Common myeloid progenitor, CD34-positive (primary cell): ENCODE measurements at places on chromosomes 3 and 15.

DNA sequence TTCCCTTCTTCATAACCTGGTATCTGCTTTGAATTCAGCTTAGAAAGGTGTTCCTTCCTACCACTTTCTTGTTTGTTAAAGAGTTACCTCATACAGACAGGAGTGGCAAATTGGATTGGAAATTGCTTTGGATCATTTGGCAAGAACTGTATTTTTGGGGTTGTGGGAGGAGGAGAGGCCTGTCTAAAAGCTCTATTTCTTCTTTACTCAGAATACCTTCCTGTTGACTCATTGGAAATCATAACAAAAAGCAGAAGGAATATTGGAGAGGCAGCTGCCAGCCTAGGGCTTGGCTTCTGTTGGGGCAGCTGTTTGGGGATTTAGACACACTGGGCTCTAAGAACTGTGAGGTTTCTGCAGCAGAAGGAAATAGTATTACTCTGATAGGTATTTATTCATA lies 14.2 kb downstream of the IQGAP1 start:
- no peaks in the 10 kb centered on the region for H3K36me3 ChIP-seq
- peaks cover 12% of the 10 kb centered on the region for H3K27me3 ChIP-seq
- peaks cover 32% of the 10 kb centered on the region for H3K4me1 ChIP-seq
- peak; percentile 68 for DNase-seq
- H3K27ac ChIP-seq = peak overlapping the region; percentile 39

DNA sequence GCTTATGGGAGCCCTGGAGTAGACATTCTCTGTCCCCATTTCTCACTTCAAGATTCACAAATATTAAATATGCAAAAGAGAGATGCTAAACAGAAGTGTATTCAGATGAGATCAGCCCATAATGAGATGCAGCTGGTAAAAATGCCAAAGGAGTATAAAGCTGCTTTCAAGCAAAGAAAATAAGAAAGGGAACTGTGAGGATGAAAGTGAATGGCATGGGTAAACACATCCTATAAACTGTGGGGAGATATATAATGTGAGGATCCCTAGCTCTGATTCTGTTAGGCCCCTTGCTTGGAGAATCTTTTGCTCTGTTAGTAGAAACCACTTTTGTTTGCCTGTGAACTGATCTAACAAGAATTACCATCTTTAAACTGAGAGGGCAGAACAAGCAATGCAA lies 396.6 kb downstream of the SOX2 start:
- no peaks in the 10 kb centered on the region for H3K27me3 ChIP-seq
- no peaks in the 10 kb centered on the region for H3K36me3 ChIP-seq
- H3K4me1 ChIP-seq = no peaks in the 10 kb centered on the region
- H3K27ac ChIP-seq = no peak overlapping the region
- DNase-seq = no peak

GRCh38 chr15:58764468-58764867 lies 6.6 kb upstream of the MINDY2 start:
- H3K27me3 ChIP-seq = no peaks in the 10 kb centered on the region
- H3K27ac ChIP-seq = no peak overlapping the region
- H3K4me1 ChIP-seq = no peaks in the 10 kb centered on the region
- no peak overlapping the region for H3K4me3 ChIP-seq
- no peak for DNase-seq

DNA sequence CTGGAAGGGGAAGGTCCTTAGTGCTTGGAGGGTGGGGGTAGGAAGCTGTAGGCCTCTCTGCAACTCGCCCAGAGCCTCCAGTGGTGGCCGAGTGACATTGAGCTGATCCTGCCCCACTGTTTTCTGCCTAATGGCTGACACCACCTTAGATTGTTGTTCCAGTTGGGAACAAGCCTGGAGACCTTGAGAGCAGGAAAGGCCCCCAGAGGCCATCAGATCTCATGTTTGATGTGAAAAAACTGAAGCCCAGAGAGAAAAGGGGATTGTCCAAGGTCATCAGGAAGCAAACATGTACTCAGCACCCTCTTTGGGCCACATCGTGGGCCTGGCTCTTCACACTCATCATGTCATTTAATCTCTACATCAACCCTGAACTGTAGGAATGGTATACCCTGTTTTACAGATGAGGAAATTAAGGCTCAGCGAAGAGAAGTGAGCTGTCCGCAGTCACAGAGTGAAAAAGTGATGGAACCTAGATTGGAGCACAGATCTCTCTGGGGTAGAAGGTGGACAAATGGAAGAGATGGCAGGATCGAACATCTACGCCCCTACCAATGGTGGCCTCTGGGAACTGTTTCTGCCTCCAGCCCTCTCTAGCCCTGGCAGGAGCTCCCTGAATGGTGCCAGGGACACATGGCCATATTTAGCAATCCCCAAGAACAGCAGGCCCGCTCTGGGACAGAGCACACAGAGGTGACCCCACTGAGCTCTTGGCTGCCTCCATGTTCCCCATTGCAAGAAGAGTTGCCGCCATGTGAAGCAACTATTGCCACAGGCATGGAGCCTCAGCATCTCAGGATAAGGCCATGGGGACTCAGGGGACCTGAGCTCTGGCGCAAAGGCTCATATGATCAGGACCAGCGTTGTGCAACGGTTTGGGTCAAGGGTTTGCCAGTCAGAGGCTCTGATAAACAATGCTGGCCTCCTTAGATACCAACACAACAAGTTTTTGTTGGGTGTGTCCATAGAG lies 31.6 kb upstream of the TSEN2 start:
- H3K4me3 ChIP-seq = no peak overlapping the region
- no peak overlapping the region for H3K27ac ChIP-seq
- no peaks in the 10 kb centered on the region for H3K36me3 ChIP-seq
- peaks cover 4% of the 10 kb centered on the region for H3K4me1 ChIP-seq
- no peak for DNase-seq

DNA sequence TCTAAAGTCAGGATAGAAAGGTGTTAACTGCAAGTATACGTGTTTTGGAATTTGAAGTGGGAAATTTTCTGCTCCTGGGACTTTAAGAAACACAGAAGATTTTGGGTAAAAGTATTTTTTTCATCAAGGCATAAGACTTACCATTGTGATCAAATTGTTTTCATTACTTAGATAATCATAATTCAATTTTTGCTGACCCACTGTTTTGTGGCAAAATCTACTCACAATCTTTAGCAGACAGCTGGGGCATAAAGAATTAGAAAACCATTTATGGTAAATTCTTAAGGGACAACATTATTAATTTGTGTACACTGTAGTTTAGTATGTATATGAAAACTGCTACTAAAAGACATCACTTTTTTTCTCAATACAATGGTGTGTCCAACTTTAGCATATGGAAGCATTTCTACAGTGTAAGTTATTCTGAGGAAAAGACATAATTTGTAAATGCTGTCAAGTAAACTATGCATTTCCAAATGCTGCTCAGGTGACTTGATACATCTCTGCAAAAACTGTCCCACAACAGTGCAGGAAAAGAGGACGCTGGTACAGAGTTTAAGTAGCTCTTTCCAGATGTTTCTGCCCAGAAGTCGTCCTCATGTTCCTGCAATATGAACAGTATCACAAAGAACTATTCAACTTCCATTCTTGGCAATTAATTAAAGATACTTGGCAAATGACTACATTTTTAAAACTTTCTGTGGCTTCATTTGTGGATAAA lies 52.3 kb downstream of the THSD4 start:
- no peak for DNase-seq
- H3K27ac ChIP-seq = no peak overlapping the region
- no peaks in the 10 kb centered on the region for H3K27me3 ChIP-seq

GRCh38 chr15:45225506-45226273 lies 26.3 kb upstream of the SLC28A2 start:
- no peaks in the 10 kb centered on the region for H3K36me3 ChIP-seq
- H3K27ac ChIP-seq = no peak overlapping the region
- peaks cover 4% of the 10 kb centered on the region for H3K27me3 ChIP-seq
- DNase-seq = peak; percentile 10
- no peaks in the 10 kb centered on the region for H3K4me1 ChIP-seq

DNA sequence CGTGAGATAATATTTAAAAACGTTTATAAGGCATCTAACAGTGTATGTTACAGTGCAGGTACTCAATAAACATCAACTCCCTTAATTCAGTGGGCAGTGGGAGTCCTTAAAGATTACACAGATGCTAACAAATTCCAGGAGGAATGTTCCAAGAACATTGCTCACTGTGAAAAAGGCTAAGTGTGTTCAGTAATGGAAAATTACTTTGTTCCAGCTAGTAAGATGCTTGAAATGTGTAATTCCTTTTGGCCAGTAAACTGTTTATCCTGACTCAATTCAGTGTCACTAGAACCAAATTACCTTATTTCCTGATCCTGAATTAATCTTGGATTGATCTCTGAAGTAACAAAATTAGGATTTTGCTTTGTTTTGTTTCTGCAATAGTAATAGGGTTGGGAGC lies 54.2 kb upstream of the SEMA6D start:
- no peaks in the 10 kb centered on the region for H3K27me3 ChIP-seq
- no peak overlapping the region for H3K27ac ChIP-seq
- no peak for DNase-seq
- H3K4me3 ChIP-seq = no peak overlapping the region

DNA sequence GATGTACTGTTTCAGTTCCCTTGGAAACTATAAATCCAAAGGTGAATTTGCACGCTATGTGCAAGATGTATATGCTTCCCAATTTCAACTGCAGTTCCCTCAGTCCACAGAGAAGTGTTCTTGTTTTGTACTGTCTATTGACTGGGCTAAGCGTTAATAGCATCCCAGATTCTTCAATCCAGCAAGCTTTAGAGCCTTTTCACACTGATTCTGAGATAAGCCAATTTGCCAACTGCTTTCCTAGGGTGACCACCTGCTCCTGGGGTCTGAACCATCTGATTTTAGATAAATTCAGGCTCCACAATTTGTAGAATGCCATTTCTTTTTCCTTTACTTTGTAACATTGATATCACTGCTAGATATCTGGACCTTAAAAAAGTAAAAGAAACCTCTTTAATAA lies 340.1 kb downstream of the PTPRG start:
- no peaks in the 10 kb centered on the region for H3K36me3 ChIP-seq
- no peak overlapping the region for H3K4me3 ChIP-seq
- DNase-seq = no peak
- H3K27me3 ChIP-seq = no peaks in the 10 kb centered on the region

DNA sequence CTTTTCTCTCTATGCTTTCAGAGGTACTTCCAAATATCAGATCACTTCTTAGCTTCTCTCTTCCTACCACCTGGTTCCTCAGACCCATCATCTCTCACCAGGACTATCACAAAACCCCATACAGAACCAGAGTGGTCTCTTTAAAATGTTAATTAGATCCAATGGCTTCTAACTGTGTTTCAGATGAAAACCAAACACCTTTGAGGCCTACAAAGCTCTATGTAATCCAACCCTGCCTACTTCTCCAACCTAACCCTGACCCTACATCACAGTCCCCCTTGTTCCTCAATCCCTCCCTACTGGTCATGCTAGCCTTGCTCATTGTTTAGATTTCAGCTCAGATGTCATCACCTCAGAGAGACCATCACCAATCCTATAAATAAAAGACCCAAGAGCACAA lies 34.8 kb downstream of the SUMF1 start:
- no peak overlapping the region for H3K27ac ChIP-seq
- H3K27me3 ChIP-seq = no peaks in the 10 kb centered on the region
- DNase-seq = no peak
- H3K4me3 ChIP-seq = no peak overlapping the region
- H3K4me1 ChIP-seq = no peaks in the 10 kb centered on the region
